Aortic smooth muscle cell (primary cell): ENCODE measurements at places on chromosomes 12 and 14. TPM values are rescaled to one million over a fixed set of nuclear protein-coding genes. Genes with fewer than 3 reads are reported as not detected.

Gene KRT83
- total RNA-seq = not detected in 2 replicates

Gene TMPRSS12
- not detected in 2 replicates for total RNA-seq

Gene HAL
- 0.13 and 0.19 TPM in 2 replicates for total RNA-seq

Gene ESRRB
- under 0.01 and 0.06 TPM in 2 replicates for total RNA-seq

Gene NFYB
- total RNA-seq = 17.7 and 21.0 TPM in 2 replicates

Gene SLC2A14
- total RNA-seq = 0.31 TPM in 1 of 2 replicates, not detected in the other

Gene ITGA5
- total RNA-seq = 213 and 260 TPM in 2 replicates

Gene ANO4
- not detected in 2 replicates for total RNA-seq

Gene GALNT6
- 5.0 and 5.3 TPM in 2 replicates for total RNA-seq

Gene GPD1
- total RNA-seq = 0.13 and 0.44 TPM in 2 replicates

Gene PRB2
- not detected in 2 replicates for total RNA-seq

Gene STXBP6
- 0.13 TPM in 1 of 2 replicates, not detected in the other for total RNA-seq

Gene ACSM4
- not detected in 2 replicates for total RNA-seq

Gene WNT5B
- 12.9 and 15.2 TPM in 2 replicates for total RNA-seq

Gene INHBC
- total RNA-seq = not detected in 2 replicates

Gene EPYC
- total RNA-seq = not detected in 2 replicates

Gene GSC
- total RNA-seq = not detected in 2 replicates

Gene CEP170B
- 12.1 and 14.9 TPM in 2 replicates for total RNA-seq

Gene MMAB
- total RNA-seq = 36.9 and 41.5 TPM in 2 replicates

Gene ZFYVE1
- 14.7 and 16.0 TPM in 2 replicates for total RNA-seq

Gene PPTC7
- 5.6 and 7.0 TPM in 2 replicates for total RNA-seq

Gene HCFC2
- 29.3 and 31.9 TPM in 2 replicates for total RNA-seq

Gene CCDC177
- total RNA-seq = not detected in 2 replicates

Gene NRIP2
- under 0.01 TPM in 1 of 2 replicates, not detected in the other for total RNA-seq

Gene BMP4
- 2.4 and 8.6 TPM in 2 replicates for total RNA-seq

Gene IL22
- total RNA-seq = not detected in 2 replicates

Gene FGF23
- not detected in 2 replicates for total RNA-seq

Gene RNF212B
- total RNA-seq = not detected in 2 replicates

Gene FSCB
- total RNA-seq = not detected in 2 replicates

Gene ASPG
- total RNA-seq = not detected in 2 replicates

Gene KRT75
- not detected in 2 replicates for total RNA-seq

Gene PLXNC1
- total RNA-seq = 4.0 and 4.5 TPM in 2 replicates

Gene MFAP5
- total RNA-seq = 2.8 and 8.5 TPM in 2 replicates

Gene CD27
- 0.12 and 0.13 TPM in 2 replicates for total RNA-seq
